ENCODE measurements at places on chromosomes 16 and 17.
A peak's percentile ranks its signal among the peaks of the same experiment; 100 is the strongest.

DNA sequence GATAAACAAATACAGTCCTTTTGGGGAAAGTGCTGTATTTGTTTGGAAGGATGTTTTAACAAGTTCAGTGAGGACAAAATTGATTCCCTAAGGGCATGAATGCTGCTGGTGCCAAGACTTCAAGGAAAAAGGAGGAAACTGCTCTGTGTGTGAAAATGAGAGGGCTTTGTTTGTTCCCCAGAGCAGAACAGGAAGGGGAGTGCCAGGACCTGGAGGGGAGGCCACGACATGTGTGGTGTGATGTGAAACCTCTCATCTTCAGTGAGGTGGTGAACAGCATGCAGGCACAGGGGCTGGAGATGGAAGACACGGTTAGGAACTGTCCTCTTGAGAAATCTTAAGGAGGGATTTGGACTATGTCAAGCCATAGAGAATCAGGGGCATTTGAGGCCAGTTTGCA, 46.6 kb upstream of the GRIN2A start:
- no peak for DNase-seq

DNA sequence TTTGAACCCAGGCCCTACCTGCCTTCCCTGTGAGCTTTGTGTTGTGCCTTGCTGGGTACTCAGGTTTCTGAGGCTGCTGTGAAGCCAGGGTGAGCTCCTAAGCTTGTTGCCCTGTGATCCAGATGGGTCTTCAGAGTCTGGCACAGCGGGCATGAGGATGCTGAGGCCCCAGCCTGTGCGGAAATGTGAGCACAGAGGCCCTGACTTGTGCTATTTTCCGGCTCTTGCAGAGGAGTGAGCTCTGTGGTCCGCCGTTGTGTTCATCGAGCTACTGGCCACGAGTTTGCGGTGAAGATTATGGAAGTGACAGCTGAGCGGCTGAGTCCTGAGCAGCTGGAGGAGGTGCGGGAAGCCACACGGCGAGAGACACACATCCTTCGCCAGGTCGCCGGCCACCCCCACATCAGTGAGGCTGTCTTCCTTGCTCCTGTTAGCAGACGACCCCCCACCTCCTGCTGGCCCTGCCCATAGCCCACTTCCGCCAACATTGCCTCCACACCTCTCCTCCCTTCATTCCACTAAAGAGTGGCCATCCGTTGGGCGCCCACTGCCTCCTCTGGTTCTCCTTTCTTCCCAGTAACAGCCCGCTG, 2.7 kb downstream of the PHKG2 start:
- no peak for DNase-seq

DNA sequence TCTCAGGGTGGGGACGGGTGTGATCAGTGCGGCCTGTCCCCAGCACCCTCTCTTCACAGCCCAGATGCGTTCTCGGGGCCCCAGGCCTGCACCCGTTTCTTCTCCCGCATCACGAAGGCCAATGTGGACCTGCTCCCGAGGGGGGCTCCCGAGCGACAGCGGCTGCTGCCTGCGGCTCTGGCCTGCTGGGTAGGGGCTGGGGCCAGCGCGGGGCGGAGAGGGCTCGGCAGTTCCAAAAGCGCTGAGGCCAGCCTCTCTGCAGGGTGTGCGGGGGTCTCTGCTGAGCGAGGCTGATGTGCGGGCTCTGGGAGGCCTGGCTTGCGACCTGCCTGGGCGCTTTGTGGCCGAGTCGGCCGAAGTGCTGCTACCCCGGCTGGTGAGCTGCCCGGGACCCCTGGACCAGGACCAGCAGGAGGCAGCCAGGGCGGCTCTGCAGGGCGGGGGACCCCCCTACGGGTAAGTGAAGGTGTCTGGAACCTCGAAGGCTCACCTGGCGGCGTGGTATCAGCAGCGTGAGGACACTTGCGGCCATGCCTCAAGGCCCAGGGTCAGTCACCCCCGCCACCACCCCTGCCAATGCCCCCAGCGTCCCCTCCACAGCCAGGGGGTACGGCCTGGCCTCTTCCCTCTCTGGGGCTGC, 4.4 kb downstream of the MSLN start:
- no peak for DNase-seq

- no peak for DNase-seq
These were observed 37.8 kb downstream of the PAFAH1B1 start for GRCh38 chr17:2631211-2631610.

GRCh38 chr16:73464834-73465233, 416.9 kb upstream of the ZFHX3 start:
- DNase-seq: no peak

DNA sequence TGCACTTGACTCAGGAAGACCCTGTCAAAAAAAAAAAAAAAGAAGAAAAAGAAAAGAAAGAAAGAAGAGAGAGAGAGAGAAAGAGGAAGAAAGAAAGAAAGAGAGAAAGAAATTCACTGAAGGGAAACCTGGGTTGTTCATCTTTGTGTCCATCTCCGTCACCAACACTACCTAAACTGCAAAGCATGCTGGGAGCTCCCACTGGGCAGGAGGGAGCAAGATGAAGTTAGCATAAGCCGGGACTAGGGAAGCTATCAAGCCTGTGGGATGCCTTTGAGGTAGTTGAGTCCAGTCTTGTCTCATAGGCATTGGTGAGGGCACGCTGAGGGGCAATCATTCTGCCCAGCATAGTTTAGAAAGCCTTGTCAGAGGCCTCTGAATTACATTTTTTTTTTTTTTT, 7.6 kb upstream of the CBFB start:
- no peak for DNase-seq

DNA sequence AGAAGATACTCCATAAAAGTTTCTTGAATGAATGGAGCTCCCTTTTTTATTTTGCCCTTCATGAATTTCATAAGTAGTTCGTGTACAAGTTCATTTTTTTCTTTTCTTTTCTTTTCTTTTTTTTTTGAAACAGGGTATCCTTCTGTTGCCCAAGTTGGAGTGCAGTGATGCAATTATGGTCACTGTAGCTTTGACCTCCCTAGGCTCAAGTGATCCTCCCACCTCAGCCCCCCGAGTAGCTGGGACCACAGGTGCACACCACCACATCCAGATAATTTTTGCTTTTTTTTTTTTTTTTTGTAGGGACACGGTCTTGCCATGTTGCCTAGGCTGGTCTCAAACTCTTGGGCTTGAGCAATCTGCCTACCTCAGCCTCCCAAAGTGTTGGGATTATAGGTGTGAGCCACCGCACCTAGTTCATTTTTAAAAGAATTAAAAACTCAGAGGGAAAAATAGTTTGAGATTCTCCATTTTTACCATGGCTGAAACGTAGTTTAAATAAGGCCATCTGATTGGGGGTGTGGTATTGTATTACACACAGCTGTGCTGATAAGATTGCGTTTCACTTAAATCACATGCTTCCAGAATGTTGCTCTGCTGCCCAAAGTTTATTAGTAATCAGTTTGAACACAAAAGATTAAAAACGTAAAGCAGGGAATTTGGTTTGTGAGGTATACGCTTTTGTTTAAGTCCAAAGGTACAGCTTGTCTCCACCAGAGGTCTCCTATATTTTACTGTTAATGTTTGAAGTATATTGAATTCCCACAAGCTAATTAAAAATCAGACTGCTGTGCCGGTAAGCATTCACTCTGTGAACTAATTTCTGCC, 154.1 kb downstream of the SOCS1 start:
- no peak for DNase-seq

DNA sequence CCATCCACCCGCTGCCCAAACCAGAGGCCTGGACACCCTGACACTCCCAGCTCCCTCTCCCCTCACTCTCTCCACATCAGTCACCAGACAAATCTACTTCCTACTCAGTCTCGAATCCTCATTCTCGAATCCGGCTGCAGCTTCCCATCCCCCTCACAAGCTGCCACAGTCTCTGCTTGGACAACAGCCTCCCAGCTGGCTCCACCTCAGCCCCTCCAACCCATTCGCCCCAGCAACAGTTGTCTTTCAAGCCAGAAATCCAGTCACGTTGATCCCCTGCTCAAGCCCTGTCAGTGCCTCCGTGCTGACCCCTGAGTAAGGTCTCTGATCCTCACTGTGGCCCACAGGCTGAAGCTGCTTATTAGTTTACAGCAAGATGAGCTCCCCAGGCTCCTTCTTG, 44.2 kb upstream of the MTSS2 start:
- no peak for DNase-seq

- no peak for DNase-seq
These were observed 3.1 kb downstream of the VAMP2 start for GRCh38 chr17:8159459-8160223.

GRCh38 chr16:54921206-54921824, 9.3 kb upstream of the IRX5 start:
- DNase-seq: peak; percentile 82

GRCh38 chr17:4648741-4649140, 7.3 kb upstream of the ALOX15 start:
- DNase-seq: no peak

Data from NCI-H1436 treated with DMSO at 0.1 percent for 48 hours (cell line).